ENCODE measurements at places on chromosomes 2 and 18.

- DNase-seq, result no peak
Measured at GRCh38 chr2:230893338-230893737, 28.6 kb downstream of the ITM2C start.

- DNase-seq, result no peak
Measured at GRCh38 chr2:239806758-239807434, 218.2 kb downstream of the NDUFA10 start.

- DNase-seq, result no peak
Measured at GRCh38 chr2:12097859-12098258, 351.4 kb downstream of the LPIN1 start.

- no peak for DNase-seq
Measured at GRCh38 chr2:44768438-44769236, 172.9 kb upstream of the SIX3 start.

DNA sequence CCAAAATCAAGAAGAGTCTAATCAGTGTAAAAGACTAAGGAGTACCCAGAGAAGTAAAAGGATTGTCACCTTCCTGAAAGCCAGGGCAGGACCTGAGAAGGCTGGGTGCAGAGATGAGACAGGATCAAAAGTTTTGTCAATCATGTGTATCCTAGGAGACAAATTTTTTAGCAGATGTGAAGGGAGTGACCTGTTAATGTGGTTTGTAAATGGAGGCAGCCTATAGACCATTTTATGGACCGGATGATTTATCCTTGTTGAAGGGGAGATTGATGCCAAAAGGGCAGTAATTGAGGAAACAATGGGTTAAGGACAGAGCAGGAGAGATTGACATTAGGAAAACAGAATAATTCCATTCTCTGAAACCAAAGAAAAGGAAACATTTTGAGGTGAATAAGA, 813 bp downstream of the NDC80 start:
- DNase-seq, result no peak

DNA sequence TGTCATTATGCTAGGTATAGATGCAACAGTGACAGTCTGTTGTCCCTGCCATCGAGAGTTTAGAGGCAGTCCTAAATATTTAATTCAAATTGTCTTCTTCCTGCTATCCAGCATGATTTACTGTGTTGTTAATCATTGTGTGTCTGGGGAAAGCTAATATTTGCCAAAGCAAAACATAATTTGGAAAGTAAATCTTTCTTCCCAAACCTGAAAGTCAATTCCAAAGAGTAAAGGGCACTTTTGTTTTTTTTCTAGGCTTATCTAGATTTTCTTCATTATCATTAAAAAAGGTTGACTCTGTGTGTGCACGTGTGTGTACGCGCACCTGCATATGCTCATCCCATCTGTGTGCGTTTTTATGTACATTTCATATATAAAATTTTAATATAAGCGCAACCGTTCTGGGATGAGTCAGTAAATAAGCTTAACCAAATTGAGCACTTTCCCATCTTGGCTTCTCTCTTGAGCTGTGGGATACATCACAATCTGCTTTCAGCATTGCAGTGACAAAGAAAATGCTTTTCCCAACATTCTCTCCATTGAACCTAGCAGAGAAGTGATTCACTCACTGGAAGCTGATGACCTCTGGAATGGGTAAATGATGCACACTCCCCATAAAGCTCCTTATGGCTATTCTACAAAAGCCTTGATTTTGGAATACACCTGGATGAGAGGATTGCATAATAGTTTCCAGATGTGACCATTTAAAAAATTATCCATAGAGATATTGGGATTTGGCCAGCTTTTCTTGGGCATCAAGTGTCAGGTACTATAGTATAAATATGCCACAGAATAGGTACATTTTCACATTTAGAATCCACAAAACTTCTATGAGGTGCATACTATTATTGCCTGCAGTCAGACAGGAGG, 488.4 kb downstream of the ADCYAP1 start:
- DNase-seq, result no peak

DNA sequence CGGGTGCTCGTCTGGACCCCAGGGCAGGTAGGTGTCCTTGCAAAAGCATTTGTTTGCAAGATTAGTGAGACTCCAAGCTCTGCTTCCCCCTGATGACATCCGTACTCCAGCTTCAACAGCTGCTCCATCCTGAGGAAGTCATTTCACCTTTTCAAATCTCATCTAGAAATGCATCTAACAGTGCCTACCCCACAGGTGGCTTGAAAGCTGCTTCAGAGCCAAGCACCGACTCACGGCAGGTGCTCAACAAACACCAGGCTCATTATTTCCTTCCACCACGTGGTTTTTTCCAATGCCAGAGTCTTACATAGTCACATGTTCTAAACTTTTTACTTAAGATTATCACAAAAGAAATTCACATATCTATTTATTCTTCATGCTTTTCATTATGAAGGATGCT, 31.9 kb downstream of the CNGA3 start:
- no peak for DNase-seq

DNA sequence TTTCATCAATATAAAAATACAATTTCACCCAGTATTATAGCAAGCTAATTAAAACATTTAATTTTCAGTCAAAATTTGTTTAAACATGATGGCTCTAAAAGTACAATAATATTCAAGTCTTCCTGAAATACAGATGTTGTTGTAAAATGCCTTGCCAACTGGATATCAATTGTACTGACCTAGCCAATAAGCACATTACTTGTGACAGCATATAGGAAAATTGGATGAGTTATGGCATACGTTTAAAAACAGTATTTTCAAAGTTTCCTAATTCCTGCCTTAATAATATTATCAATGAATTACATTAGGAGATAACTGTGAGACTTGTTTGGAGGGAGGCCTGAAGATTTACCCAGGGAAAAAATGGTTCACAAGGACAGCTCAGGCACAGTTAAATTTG, 336.9 kb upstream of the CDH20 start:
- no peak for DNase-seq

GRCh38 chr2:220002699-220003098, 375.3 kb downstream of the SLC4A3 start:
- no peak for DNase-seq

DNA sequence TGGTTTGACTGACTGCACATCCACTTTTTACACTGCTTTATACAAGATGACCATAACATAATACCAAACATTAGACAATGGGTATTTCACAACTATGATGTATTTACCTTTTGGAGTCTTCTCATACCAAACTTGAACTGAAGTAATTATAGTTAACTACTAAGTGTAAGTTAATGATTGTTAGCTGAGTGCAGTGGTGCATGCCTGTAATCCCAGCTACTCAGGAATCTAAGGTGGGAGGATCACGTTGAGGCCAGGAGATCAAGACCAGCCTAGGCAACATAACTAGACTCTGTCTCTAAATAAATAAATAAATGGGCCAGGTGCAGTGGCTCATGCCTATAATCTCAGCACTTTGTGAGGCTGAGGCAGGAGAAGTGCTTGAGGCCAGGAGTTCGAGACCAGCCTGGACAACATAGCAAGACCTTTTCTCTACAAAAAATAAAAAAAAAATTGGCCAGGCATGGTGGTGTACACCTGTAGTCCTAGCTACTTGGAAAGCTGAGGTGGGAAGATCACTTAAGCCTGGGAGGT, 44.9 kb upstream of the ORC2 start:
- DNase-seq, result no peak

DNA sequence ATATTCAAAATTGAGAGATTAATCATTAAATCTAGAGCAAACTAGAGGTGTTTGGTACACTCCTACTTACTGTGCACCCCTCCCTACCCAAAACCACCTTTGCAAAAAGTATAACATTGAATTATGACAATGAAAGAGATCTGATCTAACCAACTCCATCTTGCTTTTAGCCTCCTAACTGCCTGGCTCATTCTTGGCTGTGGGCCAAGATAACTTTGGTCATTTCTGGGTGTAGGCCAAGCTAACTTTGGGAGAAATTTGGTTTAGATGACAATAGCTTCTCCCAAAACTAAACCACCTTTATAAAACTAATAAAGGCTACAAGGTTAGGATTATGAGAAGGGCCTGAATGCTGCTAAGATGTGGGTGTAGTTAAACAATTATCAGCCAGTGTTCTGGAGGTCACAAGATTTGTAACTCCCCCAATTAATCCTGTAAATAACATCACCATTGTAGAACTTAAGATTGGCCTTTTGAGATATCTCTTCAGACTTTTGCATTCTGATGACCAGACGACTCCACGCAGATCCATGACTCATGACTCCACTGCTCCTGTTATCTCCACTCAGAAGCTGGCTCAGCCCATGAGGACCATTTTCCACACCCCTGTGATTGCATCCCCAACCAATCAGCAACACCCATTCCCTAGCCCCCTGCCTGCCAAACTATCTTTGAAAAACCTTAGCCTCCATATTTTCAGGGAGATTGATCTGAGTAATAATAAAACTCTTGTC, 160.2 kb downstream of the FBXO15 start:
- DNase-seq, result no peak

- DNase-seq, result no peak
Measured at GRCh38 chr18:62566199-62566598, 43.4 kb downstream of the ZCCHC2 start.

- peak; percentile 18 for DNase-seq
Measured at GRCh38 chr2:184558713-184559464, 39.4 kb upstream of the ZNF804A start.

DNA sequence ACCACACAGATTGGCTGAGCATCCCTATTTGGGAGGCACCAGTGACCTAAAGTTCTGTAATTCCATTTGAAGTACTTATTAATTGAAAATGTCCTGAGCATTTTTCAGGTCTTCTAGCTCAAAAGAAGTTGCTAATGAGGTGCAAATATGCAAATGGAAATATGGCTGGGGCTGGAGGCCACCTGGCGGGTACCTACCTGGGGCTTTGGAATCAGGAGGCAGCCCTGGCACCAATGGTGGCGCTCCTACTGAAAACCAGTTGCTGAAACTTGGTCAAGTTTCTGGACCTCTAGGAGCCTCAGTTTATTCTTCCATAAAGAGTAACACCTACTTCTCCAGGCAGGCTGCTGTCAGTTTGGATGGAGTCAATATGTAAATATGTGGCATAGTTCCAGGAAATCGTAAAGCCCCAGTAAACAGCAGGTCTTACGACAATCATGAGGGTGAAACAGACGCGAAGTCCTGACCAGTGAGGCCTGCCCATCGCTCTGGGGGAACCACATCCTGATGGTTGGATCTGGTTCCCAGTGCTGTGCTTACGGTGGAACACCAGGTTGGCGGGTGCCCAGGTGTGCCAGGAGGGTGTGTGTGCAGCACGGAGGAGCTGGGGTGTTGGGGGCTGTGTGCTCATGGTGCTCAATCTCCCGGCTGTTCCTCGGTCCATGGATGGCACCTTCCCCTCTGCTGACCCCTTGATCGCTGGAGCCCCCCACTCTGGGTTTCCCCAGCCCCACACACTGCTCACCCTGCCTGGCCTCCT, 186.1 kb downstream of the TWIST2 start:
- DNase-seq, result no peak

- no peak for DNase-seq
Measured at GRCh38 chr18:57910817-57911216, 107.7 kb upstream of the ATP8B1 start.
